SK-MEL-5 (cell line): ENCODE measurements at places on chromosomes 4 and X. TPM values are rescaled to one million over a fixed set of nuclear protein-coding genes. Genes with fewer than 3 reads are reported as not detected.

Gene F8A1
- 2.2 and 3.5 TPM in 2 replicates for total RNA-seq

Gene TAF7L
- 1.1 and 3.0 TPM in 2 replicates for total RNA-seq

Gene GLUD2
- total RNA-seq: 16.8 and 19.9 TPM in 2 replicates

Gene MSL3
- 14.7 and 17.4 TPM in 2 replicates for total RNA-seq

Gene FDCSP
- total RNA-seq: not detected in 2 replicates

Gene ZMAT1
- 0.32 and 0.61 TPM in 2 replicates for total RNA-seq

Gene JADE1
- 6.7 and 7.4 TPM in 2 replicates for total RNA-seq

Gene FAM133A
- total RNA-seq: 12.7 and 13.4 TPM in 2 replicates

Gene ZRSR2
- 3.8 and 7.0 TPM in 2 replicates for total RNA-seq

Gene VGLL1
- not detected in 2 replicates for total RNA-seq

Gene EDA
- total RNA-seq: 0.98 and 1.1 TPM in 2 replicates

Gene RNF128
- total RNA-seq: 21.0 and 22.2 TPM in 2 replicates

Gene TMEM144
- 26.8 and 27.1 TPM in 2 replicates for total RNA-seq

Gene NWD2
- total RNA-seq: not detected in 2 replicates

Gene DIPK2B
- not detected in 2 replicates for total RNA-seq

Gene PCYT1B
- 1.1 and 1.6 TPM in 2 replicates for total RNA-seq

Gene UBA6
- total RNA-seq: 43.8 and 51.3 TPM in 2 replicates

Gene NHSL2
- total RNA-seq: 0.08 TPM in 1 of 2 replicates, not detected in the other

Gene FGFR3
- total RNA-seq: 0.03 and 0.32 TPM in 2 replicates

Gene DMRTC1B
- not detected in 2 replicates for total RNA-seq

Gene TDO2
- 0.29 and 0.45 TPM in 2 replicates for total RNA-seq
